ENCODE measurements at places on chromosomes 16 and 17. TPM values are rescaled to one million over a fixed set of nuclear protein-coding genes. Genes with fewer than 3 reads are reported as not detected.

The MEOX1 gene
- total RNA-seq = 0.25 TPM

The TP53TG3B gene
- total RNA-seq = not detected

The CDH13 gene
- total RNA-seq = not detected

The ABCC3 gene
- total RNA-seq = 221 TPM

The RPA1 gene
- 212 TPM for total RNA-seq

The SLC16A11 gene
- not detected for total RNA-seq

The C16orf46 gene
- total RNA-seq = 0.92 TPM

The CBFB gene
- 63.3 TPM for total RNA-seq

The SLC5A2 gene
- 0.13 TPM for total RNA-seq

The PIGQ gene
- total RNA-seq = 96.1 TPM

The CSH2 gene
- not detected for total RNA-seq

The SDK2 gene
- 0.04 TPM for total RNA-seq

The FBXO39 gene
- not detected for total RNA-seq

The CIAO3 gene
- 45.8 TPM for total RNA-seq

The GP1BA gene
- not detected for total RNA-seq

The ACSM2A gene
- not detected for total RNA-seq

The ASGR2 gene
- not detected for total RNA-seq

The TTYH2 gene
- 2.9 TPM for total RNA-seq

The ZNF598 gene
- 68.4 TPM for total RNA-seq

The MARVELD3 gene
- 28.5 TPM for total RNA-seq

The SLC16A13 gene
- 33.4 TPM for total RNA-seq

The ITGAL gene
- 0.50 TPM for total RNA-seq

The TEX14 gene
- 0.28 TPM for total RNA-seq

The TNK1 gene
- total RNA-seq = 15.8 TPM

The GNAO1 gene
- total RNA-seq = 3.9 TPM

The NPTX1 gene
- total RNA-seq = 6.9 TPM

The KARS1 gene
- 132 TPM for total RNA-seq

The P2RX1 gene
- total RNA-seq = not detected

The MT2A gene
- 353 TPM for total RNA-seq

The ST3GAL2 gene
- 9.7 TPM for total RNA-seq

The SPN gene
- total RNA-seq = 0.17 TPM

The SCARF1 gene
- total RNA-seq = 2.7 TPM

The KRT32 gene
- not detected for total RNA-seq

The GSG1L2 gene
- total RNA-seq = not detected

The RBFOX1 gene
- total RNA-seq = not detected

The ITGAD gene
- total RNA-seq = not detected

The EPX gene
- total RNA-seq = not detected

The MED31 gene
- 41.4 TPM for total RNA-seq

The SP2 gene
- total RNA-seq = 13.5 TPM

The CD7 gene
- total RNA-seq = 0.48 TPM

The NAGLU gene
- total RNA-seq = 18.2 TPM

The SLC52A1 gene
- 0.28 TPM for total RNA-seq

The CMTM3 gene
- 33.1 TPM for total RNA-seq

The PLEKHM1 gene
- 42.5 TPM for total RNA-seq

The SERPINF2 gene
- 9.5 TPM for total RNA-seq

The RASD1 gene
- total RNA-seq = 1.0 TPM

The AOC3 gene
- 2.8 TPM for total RNA-seq

The UMOD gene
- not detected for total RNA-seq

The CD300LB gene
- total RNA-seq = not detected

The EVPL gene
- total RNA-seq = 77.8 TPM

The LRRC37B gene
- total RNA-seq = 15.8 TPM

The DPEP2 gene
- not detected for total RNA-seq

The ADAP2 gene
- total RNA-seq = 0.76 TPM

The OR2C1 gene
- total RNA-seq = not detected
